ENCODE measurements at places on chromosomes 5 and 9.

DNA sequence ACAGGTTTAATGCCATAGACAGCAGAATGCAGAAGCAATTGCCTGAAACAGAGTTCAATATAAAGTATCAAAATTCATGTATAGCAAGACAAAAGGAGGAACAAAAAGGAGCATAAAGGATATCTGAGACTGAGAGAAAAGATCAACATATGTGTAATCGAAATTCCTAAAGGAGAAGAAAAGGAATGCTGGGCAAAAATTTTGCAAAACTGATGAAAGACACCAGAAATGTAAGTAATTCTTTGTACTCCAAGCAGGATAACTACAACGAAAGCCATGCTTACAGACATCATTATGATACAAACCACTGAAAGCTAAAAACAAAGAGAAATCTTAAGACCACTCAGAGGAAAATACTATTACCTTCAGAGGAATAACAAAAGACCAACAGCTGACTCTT lies 72.8 kb upstream of the MTAP start:
- no peak for DNase-seq

GRCh38 chr9:127351182-127352166 lies 45.5 kb upstream of the SLC2A8 start:
- no peak for DNase-seq

DNA sequence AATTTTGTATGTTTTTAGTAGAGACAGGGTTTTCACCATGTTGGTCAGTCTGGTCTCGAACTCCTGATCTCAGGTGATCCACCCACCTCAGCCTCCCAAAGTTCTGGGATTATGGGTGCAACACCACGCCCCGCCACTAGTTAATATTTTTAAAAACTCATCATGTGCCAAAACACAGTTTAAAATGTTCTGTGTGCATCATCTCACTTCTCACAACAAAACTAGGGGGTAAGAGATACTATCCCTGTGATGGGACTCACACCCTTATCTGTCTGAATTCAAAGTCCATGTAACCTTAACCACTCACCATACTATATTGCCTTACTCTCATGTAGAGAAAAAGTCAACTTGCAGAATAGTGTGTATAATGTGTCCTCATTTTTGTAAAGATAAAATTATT lies 2.6 kb downstream of the PKD2L2 start:
- DNase-seq: no peak

DNA sequence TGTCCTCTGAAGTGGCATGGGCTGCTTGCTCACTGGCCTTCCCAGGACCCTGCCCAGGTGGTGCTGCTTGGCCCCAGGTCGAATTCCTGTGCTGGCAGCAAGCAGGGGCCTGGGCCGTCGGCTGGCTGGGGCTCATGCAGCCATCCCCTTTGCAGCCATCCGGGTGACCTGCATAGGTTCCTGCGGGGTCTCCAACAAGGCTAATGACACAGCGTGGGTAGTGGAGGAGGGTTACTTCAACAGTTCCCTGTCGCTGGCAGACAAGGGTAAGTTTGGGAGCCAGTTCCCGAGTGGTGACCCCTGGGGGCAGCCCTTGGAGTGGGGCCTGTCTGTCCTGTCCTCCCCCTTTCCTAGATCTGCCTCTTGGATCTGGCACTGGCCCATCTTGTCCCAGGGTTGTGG lies 6.1 kb upstream of the EHMT1 start:
- no peak for DNase-seq

DNA sequence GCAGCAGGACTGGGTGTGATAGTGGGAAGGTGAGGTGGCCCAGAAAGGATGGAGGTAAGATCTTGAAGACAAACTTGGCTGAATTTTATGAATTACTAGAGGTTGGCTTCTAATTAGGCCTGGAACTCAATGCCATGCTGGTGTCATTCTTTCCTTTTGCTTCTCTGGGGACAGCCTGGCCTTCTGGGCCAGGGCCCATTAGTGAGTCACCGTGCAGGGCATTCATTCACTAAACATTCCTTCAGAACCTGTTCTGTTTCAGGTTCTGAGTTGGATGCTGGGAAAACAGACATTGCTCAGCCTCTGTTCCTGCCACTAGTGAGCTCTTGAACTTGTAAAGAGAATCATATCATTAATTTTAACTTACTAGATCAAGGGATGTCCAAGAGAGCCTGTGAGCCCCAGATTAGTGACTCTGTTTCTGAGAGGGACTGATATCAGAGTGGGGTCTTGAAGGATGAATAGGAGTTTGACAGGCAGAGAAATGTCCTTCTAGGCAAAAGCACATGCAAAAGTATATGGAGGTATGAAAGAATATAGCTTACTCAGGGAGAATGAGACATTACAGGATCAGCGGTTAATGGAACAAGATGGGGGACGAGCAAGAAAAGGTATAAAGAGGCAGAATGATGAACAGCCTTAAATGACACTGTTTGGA lies 66.5 kb downstream of the LHX2 start:
- no peak for DNase-seq

- DNase-seq: no peak
Measured at GRCh38 chr5:132901730-132902129, 28.3 kb downstream of the LEAP2 start.

DNA sequence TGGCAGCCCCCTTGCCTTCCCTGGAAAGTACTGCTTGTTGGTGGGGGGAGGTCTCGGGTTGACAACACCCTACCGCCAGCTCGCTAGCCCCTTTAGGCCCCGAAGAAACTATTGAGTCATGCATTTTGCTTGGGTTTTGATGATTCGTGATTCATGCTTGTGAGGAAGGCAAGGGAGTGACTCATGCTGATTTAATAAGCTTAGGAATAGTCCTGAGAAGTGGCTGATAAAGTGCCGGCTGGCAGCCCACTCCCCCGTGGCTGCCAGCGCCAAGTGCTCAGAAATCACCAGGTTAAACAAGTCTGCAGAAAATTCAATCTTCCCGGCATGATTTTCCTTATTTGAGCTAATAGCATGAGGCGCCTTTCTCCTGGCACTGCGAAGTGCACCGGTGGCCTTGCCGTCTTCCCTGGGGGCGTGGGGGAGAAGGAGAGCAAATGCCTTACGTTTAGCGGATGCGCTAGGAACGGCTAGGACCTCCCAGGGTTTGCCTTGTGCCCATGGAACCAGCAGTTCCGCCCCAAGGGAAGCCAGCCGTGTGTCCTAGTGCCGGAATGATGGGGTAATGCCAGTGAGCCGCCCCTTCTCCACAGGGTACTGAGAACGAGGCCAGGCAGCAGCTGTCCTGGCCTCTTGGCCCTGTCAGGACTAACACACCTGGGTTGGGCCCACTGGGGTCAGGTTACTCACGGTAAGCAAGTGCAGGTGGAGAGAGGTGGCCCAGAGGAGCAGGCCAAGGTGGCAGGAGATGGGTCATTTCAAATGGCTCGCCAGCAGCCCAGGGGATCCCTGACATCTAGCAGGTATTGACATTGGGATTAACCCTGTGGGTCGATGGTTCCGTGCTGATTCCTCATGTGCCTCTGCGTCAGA lies 151.9 kb downstream of the MACROH2A1 start:
- no peak for DNase-seq

- no peak for DNase-seq
Measured at GRCh38 chr9:103474156-103474555, 479.0 kb downstream of the CYLC2 start.

DNA sequence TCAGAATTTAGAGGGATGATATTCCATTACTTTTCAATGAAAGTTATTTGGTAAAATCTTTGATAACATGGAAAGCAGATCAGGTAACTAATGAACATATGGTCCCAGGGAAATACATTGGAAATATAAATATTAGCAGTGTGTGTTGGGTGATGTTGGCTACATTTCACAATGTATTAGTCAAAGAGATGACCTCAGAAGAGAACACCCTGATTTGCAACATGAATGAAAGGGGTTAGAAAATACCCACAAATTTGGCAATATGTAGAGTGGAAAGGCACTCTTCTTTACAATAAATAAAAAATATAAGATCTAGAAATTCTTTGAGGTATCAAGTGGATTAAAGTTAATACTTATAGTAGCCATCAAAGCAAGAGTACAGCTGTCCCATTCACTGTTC lies 606.7 kb downstream of the PSAT1 start:
- no peak for DNase-seq

DNA sequence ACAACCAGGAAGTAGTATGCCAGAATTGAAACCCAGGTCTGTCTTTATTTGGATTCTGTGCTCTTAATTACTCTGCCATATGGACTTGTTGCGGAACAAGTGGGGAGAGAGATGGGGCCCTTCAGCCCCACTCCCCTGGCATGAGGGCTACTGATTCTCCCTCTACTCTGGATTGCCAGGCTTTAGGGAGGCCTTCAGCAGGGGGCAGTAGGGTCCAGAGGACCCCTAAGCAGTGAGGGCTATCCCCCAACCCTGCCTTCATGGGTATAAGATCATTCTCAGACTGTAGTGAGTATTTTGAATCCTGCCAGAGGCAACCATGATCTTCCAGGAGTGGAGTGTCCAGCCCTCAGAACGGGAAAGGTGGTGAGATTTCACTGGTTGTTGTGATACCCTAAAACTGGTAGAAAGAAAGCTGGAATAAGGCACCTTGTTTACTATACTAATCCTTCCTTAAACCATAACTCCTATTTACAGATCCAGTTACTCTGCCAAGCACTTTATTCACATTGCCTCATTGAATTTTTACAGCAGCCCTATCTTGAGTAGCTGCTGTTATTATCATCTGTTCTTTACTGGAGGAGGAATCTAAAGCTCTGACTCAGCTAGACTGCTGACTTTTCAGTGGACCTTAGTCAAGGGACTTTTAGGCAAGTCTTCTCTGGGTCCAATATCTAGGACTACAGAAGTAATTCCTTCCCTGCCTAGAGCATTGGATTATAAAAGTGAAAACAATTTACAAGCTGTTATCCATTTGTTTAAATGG lies 31.3 kb upstream of the LARP1 start:
- no peak for DNase-seq

- no peak for DNase-seq
Measured at GRCh38 chr5:134446938-134447337, 35.3 kb upstream of the CDKN2AIPNL start.

DNA sequence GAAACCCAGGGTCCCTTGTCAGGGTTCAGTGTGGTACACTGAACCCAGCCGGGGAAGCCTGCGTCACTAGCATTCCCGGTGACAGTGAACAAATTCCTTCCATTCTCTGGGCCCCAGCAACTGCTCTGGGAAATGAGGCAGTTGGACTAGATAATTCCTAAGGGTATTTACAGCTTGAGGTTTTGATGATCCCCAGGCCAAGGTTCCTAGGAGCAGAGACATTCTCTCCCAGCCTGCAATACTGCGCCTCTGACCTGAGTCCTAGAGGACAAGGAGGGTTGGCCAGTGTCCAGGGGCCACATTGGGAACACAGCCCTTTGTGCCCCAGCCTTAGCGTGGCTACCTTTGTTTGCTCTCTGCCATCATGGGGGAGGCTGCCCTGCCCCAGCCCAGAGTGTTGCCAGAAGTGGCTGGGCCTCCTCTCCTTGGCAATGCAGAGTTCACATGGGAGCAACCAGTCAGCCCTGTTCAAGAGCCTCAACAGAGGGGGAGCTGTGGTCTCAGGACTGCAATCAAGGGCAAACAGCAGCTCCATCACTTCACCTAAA lies 178.2 kb downstream of the SEC61B start:
- DNase-seq: no peak

- DNase-seq: no peak
Measured at GRCh38 chr5:179422213-179422855, 77.1 kb upstream of the ADAMTS2 start.

GRCh38 chr5:136082390-136083193 lies 50.1 kb upstream of the SMAD5 start:
- DNase-seq: no peak

GRCh38 chr5:175219366-175219765 lies 224.6 kb downstream of the DRD1 start:
- no peak for DNase-seq

DNA sequence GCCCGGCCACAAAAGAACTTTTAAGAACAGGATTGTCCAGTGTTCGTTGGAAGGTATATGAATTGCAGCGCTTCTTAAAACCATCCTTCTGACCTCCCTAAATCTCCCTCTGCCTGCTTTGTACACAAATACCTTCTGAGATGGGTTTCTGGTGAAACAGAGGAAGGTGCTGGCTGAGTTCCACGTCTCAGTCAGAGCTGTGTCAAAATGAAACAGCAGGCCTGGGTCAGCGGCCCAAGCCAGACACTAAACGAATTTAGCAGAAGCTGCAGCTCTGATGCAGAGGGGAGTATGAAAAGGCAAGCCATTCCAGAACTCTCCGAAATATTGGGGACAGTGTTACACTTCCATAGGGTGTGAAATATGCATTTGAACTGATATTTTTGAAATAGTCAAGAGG lies 37.8 kb upstream of the CRB2 start:
- no peak for DNase-seq

GRCh38 chr9:114954956-114955582 lies 24.7 kb upstream of the TNFSF8 start:
- peak; percentile 36 for DNase-seq

GRCh38 chr5:60184606-60185005 lies 291.1 kb upstream of the PDE4D start:
- DNase-seq: no peak

DNA sequence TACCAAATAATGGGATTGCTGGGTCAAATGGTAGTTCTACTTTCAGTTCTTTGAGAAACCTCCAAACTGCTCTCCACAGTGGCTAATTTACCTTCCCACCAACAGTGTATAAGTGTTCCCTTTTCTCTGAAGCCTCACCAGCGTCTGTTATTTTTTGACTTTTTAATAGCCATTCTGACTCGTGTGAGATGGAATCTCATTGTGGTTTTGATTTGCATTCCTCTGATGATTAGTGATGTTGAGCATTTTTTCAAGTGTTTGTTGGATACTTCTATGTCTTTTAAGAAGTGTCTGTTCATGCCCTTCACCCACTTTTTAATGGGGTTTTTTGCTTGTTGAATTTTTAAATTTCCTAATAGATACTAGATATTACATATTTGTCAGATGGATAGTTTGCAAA lies 28.4 kb upstream of the SUSD1 start:
- DNase-seq: no peak

DNA sequence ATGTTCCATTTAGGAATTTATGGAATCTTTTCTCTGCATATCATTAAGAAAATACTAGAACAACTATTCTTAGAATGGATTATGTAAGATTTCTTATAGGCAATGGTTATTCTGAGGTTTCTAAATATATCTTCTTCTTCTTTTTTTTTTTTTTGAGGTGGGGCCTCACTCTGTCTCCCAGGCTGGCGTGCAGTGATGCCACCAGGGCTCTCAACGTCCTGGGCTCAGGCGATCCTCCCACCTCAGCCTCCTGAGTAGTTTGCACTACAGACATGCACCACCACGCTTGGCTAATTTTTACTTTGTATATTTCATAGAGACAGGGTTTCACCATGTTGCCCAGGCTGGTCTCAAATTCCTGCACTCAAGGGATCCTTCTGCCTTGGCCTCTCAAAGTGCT lies 137.2 kb downstream of the SREK1 start:
- DNase-seq: no peak

- no peak for DNase-seq
Measured at GRCh38 chr5:36179950-36180349, 28.0 kb downstream of the SKP2 start.

- no peak for DNase-seq
Measured at GRCh38 chr9:128470560-128470959, 14.8 kb downstream of the ODF2 start.

DNA sequence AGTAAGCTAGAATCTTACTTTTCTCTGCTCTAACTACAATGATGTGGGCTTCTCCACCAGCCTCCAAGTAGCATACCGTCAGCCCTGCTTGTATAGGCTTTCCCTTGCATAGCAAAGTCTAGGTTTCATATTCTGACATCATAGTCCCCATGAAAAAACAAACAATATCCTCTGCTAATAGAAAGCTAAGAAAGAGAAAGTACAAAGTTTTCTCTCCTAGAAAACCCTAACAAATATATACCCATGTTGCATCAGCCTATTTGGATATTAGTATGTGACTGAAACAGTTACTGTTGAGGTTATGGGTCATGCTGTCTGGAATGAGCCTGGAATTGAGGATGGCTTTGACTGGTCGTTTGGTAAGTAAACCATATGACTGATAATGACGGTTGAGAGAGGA lies 1696.0 kb downstream of the MAT2B start:
- no peak for DNase-seq
